ENCODE measurements at places on chromosomes 7 and 10.

DNA sequence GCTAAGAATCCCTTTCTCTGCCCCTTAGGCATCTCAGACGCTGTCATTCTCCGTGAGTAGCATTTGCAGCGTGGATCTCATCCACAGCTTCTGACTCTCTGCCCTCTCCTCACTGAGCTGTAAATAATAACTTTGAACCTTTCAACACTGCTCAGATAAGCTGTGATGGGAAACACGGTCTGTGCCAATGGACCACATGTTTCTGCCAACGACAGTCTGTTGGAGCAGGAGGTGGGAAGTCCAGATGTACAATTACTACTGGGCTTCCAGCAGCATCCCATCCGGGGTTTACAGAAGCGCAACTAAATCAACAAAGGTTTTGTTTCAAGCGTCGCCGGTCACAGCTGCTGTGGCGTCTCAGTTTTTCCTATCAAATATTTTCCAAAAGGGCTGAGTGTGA, 1110.6 kb downstream of the TYW1 start:
- no peaks in the 10 kb centered on the region for H3K27me3 ChIP-seq
- H3K4me1 ChIP-seq = no peaks in the 10 kb centered on the region
- no peak overlapping the region for H3K27ac ChIP-seq

DNA sequence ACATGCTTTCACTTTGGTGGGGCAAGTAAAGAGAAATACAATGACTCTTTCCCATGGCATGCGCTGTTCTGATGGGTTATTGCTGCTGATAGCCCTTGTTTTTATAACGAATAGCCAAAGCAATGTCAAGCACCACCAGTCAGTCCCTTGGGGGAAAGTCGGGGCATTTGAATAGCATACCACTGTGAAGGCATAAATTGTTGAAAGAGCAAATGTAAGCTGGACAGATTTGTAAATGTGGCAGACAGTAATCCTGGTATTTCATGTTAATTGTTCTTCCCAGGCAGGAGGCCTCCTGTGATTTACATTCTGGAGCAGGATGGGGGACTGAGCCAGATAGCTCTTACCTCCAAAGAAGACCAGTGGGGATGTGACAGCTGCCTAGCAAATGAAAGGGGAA, 293.3 kb downstream of the ADRA2A start:
- no peak overlapping the region for H3K27ac ChIP-seq
- H3K4me3 ChIP-seq = no peak overlapping the region
- DNase-seq = no peak
- no peaks in the 10 kb centered on the region for H3K4me1 ChIP-seq

- DNase-seq = no peak
- H3K4me3 ChIP-seq = no peak overlapping the region
- peaks cover 5% of the 10 kb centered on the region for H3K27me3 ChIP-seq
- no peaks in the 10 kb centered on the region for H3K36me3 ChIP-seq
These were observed 63.9 kb downstream of the CCDC71L start for GRCh38 chr7:106597014-106597413.

DNA sequence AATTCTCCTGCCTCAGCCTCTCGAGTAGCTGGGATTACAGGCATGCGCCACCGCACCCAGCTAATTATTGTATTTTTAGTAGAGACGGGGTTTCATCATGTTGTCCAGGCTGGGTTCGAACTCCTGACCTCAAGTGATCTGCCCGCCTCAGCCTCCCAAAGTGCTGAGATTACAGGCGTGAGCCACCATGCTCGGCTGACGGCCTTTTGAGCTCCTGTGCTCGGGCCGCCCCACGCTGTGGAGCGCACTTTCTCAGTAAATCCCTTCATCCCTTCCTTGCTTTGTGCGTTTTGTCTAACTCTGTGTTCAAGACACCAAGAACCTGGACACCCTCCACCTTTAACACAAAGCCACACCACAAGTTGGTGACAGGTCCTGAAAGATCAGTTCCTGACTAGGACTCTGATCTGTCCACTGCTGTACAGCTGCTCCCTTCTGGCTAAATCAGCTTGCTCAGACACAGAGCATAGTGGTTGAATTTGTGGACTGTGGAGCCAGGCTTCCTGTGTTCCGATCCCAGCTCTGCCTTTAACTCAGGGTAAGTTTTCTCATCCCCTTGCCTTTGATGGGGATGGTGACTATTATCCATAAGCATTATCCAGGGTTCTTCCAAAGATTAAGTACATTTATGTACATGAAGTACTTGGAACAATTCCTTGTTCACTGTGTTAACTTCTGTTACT, 20.1 kb downstream of the CHST3 start:
- no peaks in the 10 kb centered on the region for H3K36me3 ChIP-seq
- no peak overlapping the region for H3K4me3 ChIP-seq
- H3K27me3 ChIP-seq = peaks cover 2% of the 10 kb centered on the region
- peaks cover 6% of the 10 kb centered on the region for H3K4me1 ChIP-seq

GRCh38 chr7:117728890-117729624, 144.2 kb downstream of the CTTNBP2 start:
- no peak overlapping the region for H3K4me3 ChIP-seq
- peaks cover 6% of the 10 kb centered on the region for H3K4me1 ChIP-seq
- H3K36me3 ChIP-seq = no peaks in the 10 kb centered on the region
- H3K27ac ChIP-seq = no peak overlapping the region
- no peak for DNase-seq

DNA sequence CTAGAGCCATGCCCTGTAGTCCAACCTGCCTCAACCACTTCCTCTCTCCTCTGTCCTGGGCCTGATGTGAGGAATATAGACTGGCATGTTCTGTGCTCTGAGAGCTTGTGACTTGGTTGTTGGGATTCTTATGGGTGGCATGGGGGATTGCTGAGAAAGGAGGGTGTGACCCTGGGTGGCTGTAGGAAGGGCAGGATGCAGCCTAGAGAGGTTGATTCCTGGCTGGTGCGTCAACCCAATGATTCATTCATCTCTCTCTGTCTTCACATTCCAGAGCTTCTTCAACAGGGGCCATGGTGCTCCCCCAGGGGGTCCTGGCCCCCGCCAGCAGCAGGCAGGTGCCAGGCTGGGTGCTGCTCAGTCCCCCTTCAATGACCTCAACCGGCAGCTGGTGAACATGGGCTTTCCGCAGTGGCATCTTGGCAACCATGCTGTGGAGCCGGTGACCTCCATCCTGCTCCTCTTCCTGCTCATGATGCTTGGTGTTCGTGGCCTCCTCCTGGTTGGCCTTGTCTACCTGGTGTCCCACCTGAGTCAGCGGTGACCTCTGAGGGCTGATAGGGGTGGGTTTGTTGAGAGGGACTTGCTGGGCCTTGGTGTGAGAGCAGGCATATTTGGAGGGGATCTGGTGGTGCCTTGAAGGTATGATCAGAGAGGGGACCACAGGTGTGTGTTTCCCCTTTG, 2.6 kb downstream of the FAM241B start:
- H3K4me1 ChIP-seq = no peaks in the 10 kb centered on the region
- no peaks in the 10 kb centered on the region for H3K27me3 ChIP-seq
- no peak for DNase-seq

DNA sequence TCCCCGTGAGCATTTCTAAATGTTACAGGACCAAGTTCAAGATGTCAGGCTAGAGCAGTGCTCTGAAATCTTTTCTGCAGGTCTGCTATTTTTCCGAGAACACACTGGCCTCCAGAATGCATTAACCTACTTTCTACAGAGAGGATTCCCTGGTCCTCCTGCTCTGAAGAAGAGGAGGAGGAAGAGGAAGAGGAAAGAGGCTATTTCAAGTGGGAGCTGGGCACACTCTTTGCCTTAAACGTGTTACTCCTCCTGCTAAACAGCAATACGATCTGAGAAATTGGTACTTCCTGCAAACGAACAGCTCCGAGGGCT, 157.4 kb downstream of the FRMD4A start:
- peak overlapping the region; percentile 43 for H3K4me3 ChIP-seq
- DNase-seq = no peak
- peaks cover 16% of the 10 kb centered on the region for H3K4me1 ChIP-seq
- no peaks in the 10 kb centered on the region for H3K36me3 ChIP-seq
- peaks cover 72% of the 10 kb centered on the region for H3K27me3 ChIP-seq
- no peak overlapping the region for H3K27ac ChIP-seq

GRCh38 chr10:125037145-125037877, 95.4 kb downstream of the ZRANB1 start:
- peaks cover 4% of the 10 kb centered on the region for H3K27me3 ChIP-seq
- no peak overlapping the region for H3K27ac ChIP-seq
- H3K36me3 ChIP-seq = no peaks in the 10 kb centered on the region
- H3K4me3 ChIP-seq = no peak overlapping the region
- no peak for DNase-seq
- H3K4me1 ChIP-seq = no peaks in the 10 kb centered on the region

- no peaks in the 10 kb centered on the region for H3K4me1 ChIP-seq
- no peak overlapping the region for H3K27ac ChIP-seq
- H3K4me3 ChIP-seq = no peak overlapping the region
- no peaks in the 10 kb centered on the region for H3K36me3 ChIP-seq
- no peak for DNase-seq
- peaks cover 16% of the 10 kb centered on the region for H3K27me3 ChIP-seq
These were observed 89.7 kb upstream of the GRB10 start for GRCh38 chr7:50872437-50872836.

DNA sequence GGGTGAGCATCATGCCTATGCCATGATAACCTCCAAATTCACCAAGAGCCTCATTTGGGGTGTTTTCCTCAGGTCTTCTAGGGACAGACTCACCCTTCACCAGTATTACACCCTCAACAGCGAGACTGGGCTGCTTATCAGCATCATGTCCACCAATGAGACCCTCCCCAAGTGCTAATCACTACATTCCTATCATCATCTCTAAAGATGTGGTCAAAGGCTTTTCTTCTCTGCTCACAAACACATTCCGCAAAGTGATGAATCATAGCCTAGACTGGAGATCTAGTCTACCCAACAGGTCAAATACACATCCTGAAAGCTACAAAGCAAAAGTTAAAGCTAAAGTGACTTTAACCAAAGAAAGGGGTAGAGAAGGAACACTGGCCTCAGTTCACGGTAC, 75.3 kb upstream of the C7orf33 start:
- no peaks in the 10 kb centered on the region for H3K36me3 ChIP-seq
- H3K27me3 ChIP-seq = peaks cover 28% of the 10 kb centered on the region
- no peak overlapping the region for H3K4me3 ChIP-seq
- no peaks in the 10 kb centered on the region for H3K4me1 ChIP-seq
- DNase-seq = no peak
- no peak overlapping the region for H3K27ac ChIP-seq

DNA sequence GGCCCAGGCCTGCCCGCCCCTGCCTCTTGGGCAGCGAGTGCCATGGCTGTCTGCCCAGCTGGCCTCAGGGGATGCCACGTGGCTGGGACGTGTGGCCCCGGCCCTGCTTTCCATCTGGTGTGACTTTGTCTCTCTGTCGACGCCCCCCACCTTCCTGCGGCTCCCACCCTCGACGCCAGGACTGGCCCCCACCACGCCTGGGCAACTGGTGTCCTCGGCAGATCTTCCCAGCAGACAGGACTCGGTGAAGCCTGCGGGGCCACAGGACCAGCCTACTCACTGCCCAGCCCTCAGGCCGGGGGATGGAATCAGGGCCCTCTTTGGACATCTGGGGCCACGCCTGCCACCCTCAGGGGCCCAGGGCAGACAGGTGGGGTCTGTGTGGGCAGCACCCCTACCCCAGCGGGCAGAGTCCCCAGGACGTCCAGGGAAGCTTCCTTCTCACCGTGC, 55.1 kb downstream of the UNCX start:
- no peaks in the 10 kb centered on the region for H3K4me1 ChIP-seq
- H3K36me3 ChIP-seq = no peaks in the 10 kb centered on the region
- H3K27me3 ChIP-seq = peaks cover 11% of the 10 kb centered on the region
- no peak overlapping the region for H3K27ac ChIP-seq
- no peak for DNase-seq
- H3K4me3 ChIP-seq = no peak overlapping the region

- H3K4me1 ChIP-seq = no peaks in the 10 kb centered on the region
- H3K36me3 ChIP-seq = no peaks in the 10 kb centered on the region
- H3K4me3 ChIP-seq = no peak overlapping the region
- H3K27ac ChIP-seq = no peak overlapping the region
- no peak for DNase-seq
- H3K27me3 ChIP-seq = no peaks in the 10 kb centered on the region
These were observed 714.0 kb upstream of the GHITM start for GRCh38 chr10:83425306-83425705.

GRCh38 chr10:80497187-80498077, 40.3 kb upstream of the SH2D4B start:
- peaks cover 44% of the 10 kb centered on the region for H3K36me3 ChIP-seq
- no peaks in the 10 kb centered on the region for H3K27me3 ChIP-seq
- peaks cover 91% of the 10 kb centered on the region for H3K4me1 ChIP-seq

- peaks cover 11% of the 10 kb centered on the region for H3K4me1 ChIP-seq
- H3K4me3 ChIP-seq = no peak overlapping the region
- H3K27me3 ChIP-seq = no peaks in the 10 kb centered on the region
These were observed 93.1 kb upstream of the STEAP4 start for GRCh38 chr7:88399696-88400240.

GRCh38 chr10:75244487-75245353, 9.0 kb upstream of the COMTD1 start:
- no peak overlapping the region for H3K27ac ChIP-seq
- H3K4me3 ChIP-seq = no peak overlapping the region
- no peaks in the 10 kb centered on the region for H3K27me3 ChIP-seq

DNA sequence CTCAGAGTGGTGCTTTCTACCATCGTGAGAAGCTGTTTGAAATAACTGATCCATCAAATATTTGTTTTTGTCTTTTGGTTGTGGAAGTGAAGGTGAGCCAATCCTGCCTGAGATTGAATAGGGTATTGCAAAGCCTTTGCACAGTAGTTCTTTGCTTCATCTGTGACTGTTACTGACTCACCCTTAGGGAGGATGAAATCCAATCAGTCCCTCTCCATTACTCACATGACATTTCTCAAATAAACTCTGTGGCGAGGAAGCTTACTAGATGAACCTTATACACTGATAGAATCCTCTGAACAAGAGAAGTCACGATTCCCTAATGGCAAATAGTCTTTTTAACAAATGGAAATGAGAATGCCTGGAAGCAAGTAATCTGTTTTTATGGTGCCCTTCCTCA, 31.9 kb downstream of the HEPACAM2 start:
- H3K27ac ChIP-seq = no peak overlapping the region
- DNase-seq = no peak
- H3K36me3 ChIP-seq = no peaks in the 10 kb centered on the region
- peaks cover 33% of the 10 kb centered on the region for H3K27me3 ChIP-seq
- H3K4me3 ChIP-seq = no peak overlapping the region

DNA sequence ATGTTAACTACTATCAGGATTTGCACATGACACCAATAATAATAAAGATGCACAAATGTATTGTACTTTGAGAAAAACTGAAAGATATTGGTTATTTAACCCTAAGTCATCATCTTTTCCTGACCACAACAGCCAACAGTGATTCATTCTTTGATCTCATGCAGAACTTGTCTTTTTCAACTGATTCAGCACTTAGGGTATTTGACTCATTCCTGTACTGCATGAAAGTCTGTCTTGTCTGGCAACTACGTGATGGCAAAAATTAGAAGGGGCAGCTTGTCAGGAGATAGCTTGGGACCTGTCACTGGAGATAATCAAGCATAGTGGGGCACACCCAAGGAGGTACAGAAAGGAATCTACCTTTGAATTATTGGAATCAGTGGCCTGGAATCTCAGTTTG, 77.8 kb upstream of the LRRC17 start:
- peaks cover 10% of the 10 kb centered on the region for H3K27me3 ChIP-seq
- H3K4me1 ChIP-seq = peaks cover 11% of the 10 kb centered on the region
- H3K36me3 ChIP-seq = no peaks in the 10 kb centered on the region
- peak overlapping the region; percentile 41 for H3K27ac ChIP-seq
- no peak overlapping the region for H3K4me3 ChIP-seq
